Psoas muscle (tissue), 8 donors: ENCODE measurements at places on chromosomes 11 and 22. TPM values are rescaled to one million over a fixed set of nuclear protein-coding genes. Genes with fewer than 3 reads are reported as not detected.

The MS4A15 gene
- not detected for total RNA-seq

The GVQW3 gene
- 0.62 TPM for total RNA-seq

The THY1 gene
- total RNA-seq = 2.1 TPM

The CHRM1 gene
- total RNA-seq = not detected

The OR8D2 gene
- not detected for total RNA-seq

The FDXACB1 gene
- total RNA-seq = 0.99 TPM
